Activated CD4-positive, alpha-beta T cell treated with anti-CD3 and anti-CD28 coated beads, Interleukin-2, amount 10 ng/mL, durations not matched to agents 7 days and 5 days (primary cell): ENCODE measurements at places on chromosomes 2 and 18.

GRCh38 chr2:207831584-207832248, 62.0 kb upstream of the FZD5 start:
- DNase-seq, result no peak

- DNase-seq, result no peak
Measured at GRCh38 chr2:231312066-231312465, 83.4 kb upstream of the B3GNT7 start.

DNA sequence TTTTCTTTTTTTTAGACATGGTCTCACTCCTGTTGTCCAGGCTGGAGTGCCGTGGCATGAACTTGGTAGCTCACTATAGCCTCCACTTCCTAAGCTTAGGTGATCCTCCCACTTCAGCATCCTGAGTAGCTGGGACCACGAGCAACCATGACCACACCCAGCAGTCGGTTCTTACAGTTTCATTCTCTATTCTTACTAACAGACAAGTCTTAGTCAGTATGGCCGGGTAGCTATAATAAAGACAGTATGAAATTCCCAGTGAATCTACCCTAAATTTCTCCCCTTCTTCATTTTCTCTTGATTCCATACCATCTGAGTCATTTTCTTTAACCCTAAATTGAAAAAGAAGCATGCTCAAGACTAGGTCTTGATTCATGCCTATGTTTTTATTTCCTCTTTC, 775.3 kb upstream of the NRXN1 start:
- no peak for DNase-seq

- no peak for DNase-seq
Measured at GRCh38 chr2:128986026-128986715, 667.5 kb upstream of the HS6ST1 start.

- DNase-seq, result no peak
Measured at GRCh38 chr2:223854741-223855140, 17.4 kb upstream of the AP1S3 start.

DNA sequence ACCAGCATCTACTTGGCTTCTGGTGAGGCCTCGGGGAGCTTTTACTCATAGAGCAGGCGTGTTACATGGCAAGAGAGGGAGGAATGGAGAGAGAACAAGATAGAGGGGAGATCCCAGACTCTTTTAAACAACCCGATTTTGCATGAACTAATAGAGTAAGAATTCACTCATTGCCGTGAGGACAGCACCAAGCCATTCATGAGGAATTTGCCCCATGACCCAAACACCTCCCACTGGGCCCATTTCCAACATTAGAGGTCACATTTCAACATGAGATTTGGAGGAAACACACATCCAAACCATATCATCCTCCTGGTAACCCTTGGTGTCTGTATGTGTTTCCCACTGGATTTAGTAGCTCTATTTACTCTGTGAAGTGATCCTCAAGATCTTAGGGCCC, 249.9 kb upstream of the SP5 start:
- no peak for DNase-seq

GRCh38 chr18:50849419-50849821, 29.5 kb upstream of the ME2 start:
- no peak for DNase-seq
